ENCODE measurements at places on chromosomes 6 and 20.

- no peak for DNase-seq
These were observed 79.4 kb downstream of the ASXL1 start for GRCh38 chr20:32437391-32438074.

- no peak for DNase-seq
These were observed 1.1 kb downstream of the MGME1 start for GRCh38 chr20:17969884-17970409.

DNA sequence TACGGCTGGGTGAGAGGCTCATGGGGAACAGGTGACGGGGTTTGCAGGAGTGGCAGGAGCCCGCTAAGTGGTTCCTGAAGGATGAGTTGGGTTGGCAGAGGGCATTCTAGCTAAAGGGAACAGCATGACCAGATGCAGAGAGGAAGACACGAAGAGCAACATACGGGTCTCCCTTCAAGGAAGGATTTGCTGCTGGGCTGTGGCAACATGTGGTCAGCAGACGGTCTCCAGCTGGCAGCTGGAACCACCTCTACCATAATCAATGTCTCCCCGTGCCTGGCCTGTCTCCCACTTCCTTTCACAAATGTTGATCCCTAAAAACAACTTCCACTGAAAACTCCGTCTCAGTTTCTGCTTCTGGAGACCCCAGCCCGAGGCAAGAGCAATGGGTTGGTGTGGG is 80.6 kb upstream of the SULF2 start:
- no peak for DNase-seq

DNA sequence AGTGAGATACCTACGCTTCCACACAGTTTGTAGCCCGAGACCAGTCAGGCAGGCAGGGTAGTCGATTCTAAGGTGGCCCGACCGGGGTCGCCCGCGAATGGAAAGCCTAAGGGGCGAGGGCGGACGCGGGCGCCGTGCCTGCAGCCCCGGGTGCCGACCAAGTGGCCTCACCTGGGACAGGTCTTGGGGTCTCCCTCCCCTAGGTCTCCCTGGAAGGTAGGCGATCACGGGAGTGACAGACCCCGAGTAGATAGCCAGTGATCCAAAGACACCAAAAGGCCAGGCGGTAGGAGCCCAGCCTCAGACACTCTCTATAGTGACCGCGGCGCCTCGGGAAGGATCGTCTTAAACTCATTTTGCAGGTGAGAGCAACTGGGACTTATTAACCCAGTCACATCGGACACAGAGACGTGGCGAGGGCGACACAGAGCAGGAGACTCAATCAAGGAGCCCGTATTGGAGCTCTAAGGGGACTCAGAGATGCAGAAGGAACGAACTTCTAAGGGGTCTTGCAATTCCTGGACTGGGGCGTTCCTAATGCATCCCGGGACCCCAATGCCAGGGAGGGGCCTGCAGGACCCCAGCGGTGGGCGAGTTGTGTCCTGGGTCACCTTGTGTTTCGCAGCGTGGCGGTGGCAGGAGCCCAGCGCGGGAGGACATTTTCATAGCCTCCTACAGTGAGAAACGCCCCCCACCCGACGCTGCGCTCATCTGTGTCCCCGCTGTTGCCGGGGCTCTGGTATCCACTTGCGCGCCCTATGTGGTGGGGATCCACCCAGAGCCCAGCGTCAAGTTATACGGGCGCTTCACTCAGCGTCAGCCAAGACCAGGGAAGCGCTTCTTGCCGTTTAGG is 2.1 kb upstream of the VSX1 start:
- DNase-seq, result no peak

GRCh38 chr6:142404751-142405150 is 102.9 kb downstream of the ADGRG6 start:
- DNase-seq, result no peak
